ENCODE measurements at places on chromosomes 12 and 14.
A peak's percentile ranks its signal among the peaks of the same experiment; 100 is the strongest.

GRCh38 chr14:61477712-61478462 is 156.5 kb downstream of the PRKCH start:
- no peak for DNase-seq

DNA sequence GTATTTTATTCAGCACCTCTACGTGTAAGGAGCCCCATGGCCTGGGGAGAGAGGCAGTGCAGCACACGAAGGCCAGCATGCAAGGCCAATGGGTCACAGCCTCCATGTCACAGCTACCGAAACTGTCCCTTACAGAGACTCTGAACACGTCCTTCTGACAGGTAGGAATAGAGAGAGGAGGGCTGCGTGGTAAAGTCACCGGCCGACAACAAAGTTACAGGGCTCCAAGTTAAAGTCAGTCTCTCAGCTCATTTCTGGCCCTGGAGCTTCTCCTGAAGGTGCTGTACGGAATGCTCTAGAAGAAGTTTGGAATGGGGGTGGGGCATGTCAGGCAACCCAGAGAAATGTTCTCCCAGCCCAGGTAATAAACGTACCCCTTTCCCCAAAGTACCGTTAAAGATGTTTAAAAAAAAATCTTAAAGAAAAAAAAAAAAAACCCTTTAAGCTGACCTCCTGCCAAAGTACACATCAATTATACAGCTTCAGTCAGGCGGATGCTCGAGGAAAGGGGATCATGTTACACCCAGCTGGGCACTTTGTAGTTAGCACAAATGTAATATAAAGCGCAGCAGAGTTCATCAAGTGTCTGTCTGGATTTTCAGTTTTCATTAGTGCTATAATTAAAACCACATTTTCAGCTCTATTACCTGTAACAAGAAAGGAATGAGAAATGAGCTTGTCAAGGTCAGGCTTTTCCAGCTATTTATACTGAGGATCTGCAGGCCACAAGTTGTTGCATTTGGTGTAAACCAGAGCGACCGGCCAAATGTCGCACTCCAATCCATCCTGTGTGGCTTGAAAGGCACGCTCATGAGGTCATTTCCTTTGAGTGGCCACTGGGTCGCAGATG is 53.3 kb upstream of the CDKN3 start:
- no peak for DNase-seq

DNA sequence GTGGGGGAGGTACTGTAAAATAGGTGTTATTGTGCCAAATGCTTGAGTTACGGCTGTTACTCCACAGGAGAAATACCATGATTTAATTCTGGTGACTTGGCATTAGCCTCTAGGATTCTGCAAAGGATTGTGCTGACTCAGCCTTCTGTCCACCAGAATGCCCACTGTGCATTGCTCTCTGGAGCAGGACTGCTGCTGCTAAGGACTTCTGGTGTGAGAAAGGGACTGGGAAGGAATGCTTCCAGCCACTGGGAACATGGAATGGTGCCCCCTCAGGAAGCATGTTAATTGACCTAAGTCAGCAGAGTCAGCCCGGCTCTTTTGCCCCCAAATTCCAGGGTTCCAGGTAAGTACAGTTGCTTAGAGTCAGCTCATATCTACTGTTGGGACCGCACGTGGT is 32.9 kb downstream of the ZFHX2 start:
- no peak for DNase-seq

- DNase-seq = no peak
Measured at GRCh38 chr12:19373586-19373985, 65.7 kb upstream of the AEBP2 start.

GRCh38 chr12:40192704-40193255 is 32.0 kb upstream of the LRRK2 start:
- DNase-seq = no peak

DNA sequence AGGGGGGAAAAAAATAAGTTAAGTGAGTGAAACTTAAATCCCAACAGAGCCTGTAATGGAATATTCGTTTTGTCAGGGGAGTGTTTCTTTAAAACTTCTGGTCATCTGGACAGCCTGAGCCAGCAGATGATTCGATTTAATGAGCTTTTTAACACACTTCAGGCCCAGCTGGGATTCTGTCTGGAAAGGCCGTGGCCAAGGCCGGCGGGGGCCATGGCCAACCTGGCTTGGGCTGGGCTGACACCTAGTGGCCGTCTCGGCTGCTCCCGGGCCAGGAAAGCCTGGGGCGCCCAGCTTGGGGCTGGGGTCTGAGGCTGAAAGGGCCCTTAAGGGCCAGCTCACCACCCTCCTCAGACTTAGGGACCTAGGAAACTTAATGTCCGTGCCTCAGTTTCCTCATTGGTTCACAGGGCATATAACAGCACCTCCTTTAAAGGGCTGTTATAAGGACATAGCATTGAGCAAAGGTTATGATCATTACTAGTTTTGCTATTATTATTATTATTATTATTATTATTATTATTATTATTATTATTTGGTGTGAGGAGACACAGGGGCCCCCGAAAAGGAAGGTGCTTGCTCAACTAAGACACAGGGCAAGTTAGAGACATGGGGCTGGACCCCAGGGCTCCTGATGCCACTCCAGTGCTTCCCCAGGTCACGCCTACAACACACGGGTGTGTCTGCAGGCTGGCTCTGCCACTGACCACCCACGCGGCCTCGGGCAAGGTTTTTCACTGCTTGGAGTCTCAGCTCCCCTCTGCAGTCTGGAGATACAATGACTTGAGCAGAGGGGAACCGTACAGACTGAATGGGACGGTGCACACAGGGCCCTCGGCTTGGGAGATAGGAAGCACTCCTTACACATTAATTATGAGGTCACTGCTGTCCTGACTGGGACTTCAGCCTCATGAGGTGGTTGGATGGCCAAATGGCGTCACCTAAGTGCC is 84.0 kb downstream of the SYNE3 start:
- DNase-seq = no peak

GRCh38 chr12:98401427-98401826 is 114.0 kb upstream of the TMPO start:
- no peak for DNase-seq

- peak; percentile 10 for DNase-seq
Measured at GRCh38 chr14:21382886-21383847, 652 bp downstream of the SUPT16H start.

DNA sequence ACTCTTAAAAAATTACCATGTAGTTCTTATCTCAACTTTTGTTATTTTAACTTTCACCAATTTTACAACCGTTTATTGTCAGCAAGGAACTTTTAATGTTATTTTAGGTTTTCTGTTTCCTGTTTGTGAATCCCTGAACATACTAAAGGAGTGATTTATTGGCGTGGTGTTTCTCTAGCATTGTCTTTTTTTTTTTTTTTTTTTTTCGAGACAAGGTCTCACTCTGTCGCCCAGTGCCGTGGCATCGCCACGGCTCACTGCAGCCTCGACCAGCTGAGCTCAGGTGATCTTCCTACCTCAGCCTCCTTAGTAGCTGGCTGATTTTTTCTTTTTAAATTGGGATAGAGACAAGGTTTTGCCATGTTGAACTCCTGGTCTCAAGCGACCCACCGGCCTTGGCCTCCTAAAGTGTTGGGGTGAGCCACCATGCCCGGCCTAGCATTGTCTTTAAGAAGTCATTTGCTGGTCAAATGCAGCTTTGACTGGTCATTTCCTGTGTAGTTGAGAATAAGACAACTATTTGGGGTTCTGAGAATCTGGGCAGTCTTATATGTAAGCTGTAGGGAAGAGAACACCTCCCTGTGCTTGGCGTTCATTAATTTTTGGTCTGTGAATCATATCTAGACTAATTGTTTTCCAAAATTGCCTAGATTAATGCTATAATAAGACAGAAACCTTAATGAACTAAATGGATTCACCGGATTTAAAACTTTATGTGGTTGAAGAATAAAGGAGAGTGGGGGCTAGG is 2.1 kb downstream of the WASHC4 start:
- DNase-seq = no peak

- no peak for DNase-seq
Measured at GRCh38 chr12:95533985-95534384, 17.3 kb downstream of the USP44 start.
